ENCODE measurements at places on chromosomes 1 and 21.

DNA sequence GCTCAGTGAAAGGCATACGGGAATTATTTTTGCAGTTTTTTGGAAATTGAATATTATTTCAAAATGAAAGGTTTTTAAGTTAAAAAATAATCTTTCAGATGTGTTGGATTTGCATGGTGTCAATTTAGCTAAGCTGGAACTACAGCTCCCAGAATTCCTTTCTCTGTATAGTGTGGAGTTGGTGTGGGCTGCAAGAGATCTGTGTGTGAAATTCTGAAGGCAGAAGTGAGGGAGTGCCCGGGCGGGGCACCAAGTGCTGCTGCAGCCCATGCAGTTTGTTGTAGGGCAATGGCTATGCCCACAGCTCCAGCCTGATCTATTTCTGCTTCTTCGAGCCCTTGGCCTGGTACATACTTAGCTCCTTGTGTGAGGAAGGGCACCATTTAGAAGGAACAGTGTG lies 60.5 kb upstream of the CSF1 start:
- DNase-seq, result no peak

DNA sequence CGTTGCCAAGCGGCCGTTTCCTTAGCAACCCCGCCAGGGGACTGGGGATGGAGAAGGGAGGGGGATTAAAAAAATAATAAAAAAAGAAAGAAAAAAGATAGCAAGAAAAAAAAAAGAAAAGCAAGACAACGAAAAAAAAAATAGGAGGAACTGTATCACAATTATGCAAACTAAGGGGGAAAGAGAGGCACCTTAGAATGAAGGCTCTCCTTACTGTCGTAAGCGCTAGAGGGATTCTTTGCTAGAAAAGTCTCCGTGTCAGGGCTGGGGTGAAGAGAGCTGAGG lies 625 bp upstream of the NEGR1 start:
- DNase-seq, result no peak

- DNase-seq, result peak; percentile 83
Observed at GRCh38 chr1:25520446-25521061, 22.9 kb upstream of the LDLRAP1 start.

DNA sequence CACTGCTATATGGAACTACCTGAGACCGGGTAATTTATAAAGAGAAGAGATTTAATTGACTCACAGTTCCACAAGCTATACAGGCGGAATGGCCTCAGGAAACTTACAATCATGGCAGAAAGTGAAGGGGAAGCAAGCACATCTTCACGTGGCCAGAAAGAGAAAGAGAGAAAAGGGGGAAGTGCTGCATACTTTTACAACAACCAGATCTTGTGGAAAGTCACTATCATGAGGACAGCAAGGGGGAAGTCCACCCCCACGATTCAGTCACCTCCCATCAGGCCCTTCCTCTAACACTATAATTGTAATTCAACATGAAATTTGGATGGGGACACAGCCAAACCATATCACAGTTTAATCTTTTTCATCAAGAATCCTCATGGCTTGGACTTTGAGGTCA lies 339.2 kb upstream of the AJAP1 start:
- no peak for DNase-seq

DNA sequence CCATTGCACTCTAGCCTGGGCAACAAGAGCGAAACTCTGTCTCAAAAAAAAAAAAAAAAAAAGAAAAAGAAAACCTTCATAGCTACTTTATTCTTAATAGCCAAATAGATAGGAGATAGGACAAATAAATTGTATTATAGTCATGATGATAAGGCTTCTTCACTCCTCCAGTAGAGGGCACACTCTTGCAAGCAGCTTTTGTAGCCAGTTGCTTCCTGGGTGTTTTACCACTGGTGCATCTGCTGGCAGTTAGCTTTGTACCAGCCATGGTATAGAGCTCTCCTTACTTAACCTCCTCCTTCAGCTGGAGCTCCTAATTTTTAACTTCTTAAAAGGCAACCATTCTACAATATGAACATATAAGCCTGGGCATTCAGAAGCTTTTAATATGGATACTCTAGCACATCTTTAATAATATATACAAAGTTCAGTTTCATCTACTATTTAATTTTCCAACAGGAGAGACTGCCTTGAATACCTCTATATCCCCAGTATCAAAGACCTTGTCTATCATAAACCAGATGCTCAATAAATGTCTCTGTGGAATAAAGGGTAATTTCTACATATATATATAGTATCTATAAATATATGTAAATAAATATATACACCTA lies 35.8 kb downstream of the EVI5 start:
- DNase-seq, result peak; percentile 86

- peak; percentile 16 for DNase-seq
Observed at GRCh38 chr1:84997667-84998600, 1.0 kb upstream of the MCOLN2 start.

- no peak for DNase-seq
Observed at GRCh38 chr1:1213345-1214265, at the start of gene TNFRSF4. Gene TNFRSF4 (minus strand): TSS chr1:1214153. CDS start chr1:1214127, 26 bp downstream.

DNA sequence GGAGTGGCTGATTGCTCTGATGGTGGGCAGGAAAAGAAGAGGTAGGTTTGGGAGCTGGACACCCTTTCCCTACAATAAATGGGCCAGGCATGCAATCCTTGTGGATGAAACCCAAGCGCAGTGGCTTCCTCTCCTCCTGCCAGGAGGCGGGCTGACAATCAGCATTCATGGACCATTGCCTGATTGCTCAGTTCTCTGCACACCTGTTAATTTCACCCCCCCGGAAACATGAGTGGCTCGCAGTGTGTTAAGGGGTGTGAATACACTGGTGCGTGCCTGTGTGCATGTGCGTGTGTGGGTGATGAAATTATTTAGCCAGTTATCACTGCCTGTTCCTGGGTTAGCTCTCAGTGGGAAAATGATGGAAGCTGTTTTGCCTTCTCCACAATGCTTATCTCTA lies 310.7 kb downstream of the PCP4 start:
- no peak for DNase-seq

- no peak for DNase-seq
Observed at GRCh38 chr1:153546796-153547559, 1.4 kb upstream of the S100A4 start.

- DNase-seq, result no peak
Observed at GRCh38 chr1:56254130-56254529, 325.2 kb downstream of the PLPP3 start.

DNA sequence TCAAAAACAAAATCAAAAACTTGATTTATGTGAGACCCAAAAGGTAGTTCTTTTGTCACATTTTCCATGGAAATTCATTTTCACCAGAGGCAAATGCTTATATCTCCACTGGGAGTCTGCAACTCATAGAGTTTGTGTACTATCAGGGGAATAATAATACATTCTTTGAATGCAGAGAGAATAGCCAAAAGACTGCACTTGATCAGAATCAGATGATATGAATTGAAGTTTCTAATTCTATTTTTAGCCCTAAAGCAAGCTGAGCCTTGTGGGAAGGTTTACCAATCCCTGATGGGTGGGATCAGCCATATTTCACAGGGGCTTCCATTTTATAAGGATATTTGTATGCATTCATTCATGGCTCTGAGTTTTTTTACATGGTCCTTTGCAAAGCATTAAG lies 49.6 kb downstream of the TSEN15 start:
- DNase-seq, result no peak

GRCh38 chr1:151165281-151165737 lies 393 bp downstream of the LYSMD1 start:
- DNase-seq, result peak; percentile 60

- peak; percentile 65 for DNase-seq
Observed at GRCh38 chr1:54857746-54858561, 29.0 kb downstream of the DHCR24 start.

DNA sequence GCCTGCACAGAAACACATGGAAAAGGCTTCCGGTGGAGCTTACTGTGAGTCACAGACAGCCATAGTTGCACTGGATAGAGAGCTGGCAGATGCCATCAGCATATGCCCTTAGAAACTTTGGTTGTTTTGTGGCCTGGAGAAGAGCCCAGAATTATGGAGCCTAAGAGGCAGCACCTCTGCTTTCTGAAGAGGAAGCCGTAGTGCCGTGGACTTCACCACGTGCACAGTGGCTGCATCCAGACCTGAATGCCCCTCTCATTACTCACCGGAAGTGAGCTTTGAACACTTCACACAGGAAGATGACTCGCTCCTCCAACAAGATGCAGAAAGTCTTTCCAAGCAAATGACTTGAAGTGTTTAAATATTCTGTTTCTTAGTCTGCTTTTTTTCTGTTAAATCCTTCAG lies 28.4 kb downstream of the JUN start:
- DNase-seq, result peak; percentile 98

DNA sequence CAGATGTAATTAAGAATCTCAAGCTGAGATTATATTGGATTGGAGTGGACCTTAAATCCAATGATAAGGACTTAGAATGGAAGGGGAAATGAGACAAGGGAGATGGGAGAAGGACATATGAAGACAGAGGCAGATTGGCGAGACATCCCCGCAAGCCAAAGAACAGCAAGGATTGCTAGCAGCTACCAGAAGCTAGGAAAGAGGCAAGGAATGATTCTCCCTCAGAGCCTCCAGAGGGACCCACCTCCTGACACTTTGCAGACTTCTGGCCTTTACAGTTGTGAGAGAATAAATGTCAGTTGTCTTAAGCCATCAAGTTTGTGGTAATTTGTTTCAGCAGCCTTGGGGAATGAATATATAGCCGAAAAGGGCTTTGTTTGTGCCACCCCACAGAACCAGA lies 20.7 kb downstream of the METTL13 start:
- no peak for DNase-seq

GRCh38 chr1:94098585-94099111 lies 22.3 kb downstream of the ABCA4 start:
- DNase-seq, result no peak

DNA sequence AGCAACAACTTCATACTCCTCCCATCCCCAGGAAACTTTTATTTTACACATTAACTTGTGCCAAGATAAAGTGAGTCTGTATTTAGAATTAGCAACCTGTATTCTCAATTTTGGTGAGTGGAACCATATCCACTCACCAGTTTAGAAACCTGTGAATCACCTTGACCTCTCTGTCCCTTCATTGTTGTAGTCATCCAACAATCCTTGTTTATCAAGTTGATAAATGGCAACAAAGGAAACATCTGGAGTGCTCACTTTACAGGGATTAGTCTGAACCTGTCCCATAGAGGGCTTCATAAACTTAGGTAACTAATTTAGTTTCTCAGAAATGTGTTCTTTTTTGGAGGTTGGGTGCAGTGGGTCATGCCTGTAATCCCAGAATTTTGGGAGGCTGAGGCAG lies 3.9 kb upstream of the CLSPN start:
- DNase-seq, result no peak

DNA sequence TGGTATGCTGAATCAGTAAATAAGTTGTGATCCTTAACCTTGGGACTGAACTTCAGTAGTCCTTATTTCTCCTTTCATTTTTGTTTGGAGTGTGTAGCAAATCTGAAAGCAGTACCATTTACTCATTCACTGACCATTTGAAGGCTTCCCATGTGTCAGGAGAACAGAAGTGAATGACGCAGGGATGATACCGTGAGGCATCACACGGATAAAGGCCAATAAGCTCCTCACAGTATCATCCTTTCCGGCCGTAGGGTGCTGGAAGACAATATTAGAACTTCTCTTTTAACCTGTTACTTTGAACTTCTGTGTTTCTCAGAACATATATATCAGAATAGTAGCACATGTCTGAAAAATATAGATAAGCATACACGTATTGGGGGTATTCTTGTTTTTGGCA lies 21.3 kb downstream of the BACH1 start:
- DNase-seq, result no peak

DNA sequence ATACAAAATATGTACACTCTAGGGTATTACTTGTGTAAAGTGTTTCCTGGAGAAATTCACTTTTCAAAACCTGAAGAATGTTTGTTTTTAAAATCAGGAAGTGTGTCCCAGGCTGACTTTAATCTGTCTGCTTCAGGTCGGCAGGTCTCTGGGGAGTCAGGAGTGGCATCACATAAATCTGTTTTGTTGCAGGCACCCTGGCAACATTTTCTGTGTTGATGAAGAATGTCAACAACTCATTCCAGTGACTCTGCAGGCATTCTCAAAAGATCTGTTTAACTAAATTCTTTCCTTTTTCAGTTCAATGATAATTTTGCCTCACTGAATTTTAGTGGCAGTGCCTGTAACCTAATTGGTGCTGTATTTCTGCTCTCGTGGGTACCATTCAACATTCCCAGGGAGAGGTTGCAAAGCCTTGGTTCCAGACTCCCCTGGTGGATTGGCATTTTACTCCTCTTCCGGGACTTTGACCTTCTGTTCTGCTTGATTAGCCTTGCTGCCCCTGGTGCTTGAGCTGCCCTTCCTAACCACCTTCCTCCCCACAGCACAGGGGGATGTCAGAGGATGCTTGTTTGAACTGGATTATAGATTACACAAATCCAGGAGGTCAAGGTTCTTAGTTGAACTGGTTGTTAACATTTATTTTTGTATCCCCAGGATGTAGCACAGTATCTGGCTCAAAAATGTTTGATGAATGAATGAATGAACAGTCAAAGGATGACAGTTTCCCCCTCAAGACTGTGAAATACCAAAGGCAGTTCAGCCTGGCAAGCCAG lies 55.4 kb upstream of the LPGAT1 start:
- peak; percentile 31 for DNase-seq

- no peak for DNase-seq
Observed at GRCh38 chr1:4658643-4659628, 4.5 kb downstream of the AJAP1 start.

GRCh38 chr1:154157520-154158306 lies 2.8 kb upstream of the NUP210L start:
- peak; percentile 81 for DNase-seq

DNA sequence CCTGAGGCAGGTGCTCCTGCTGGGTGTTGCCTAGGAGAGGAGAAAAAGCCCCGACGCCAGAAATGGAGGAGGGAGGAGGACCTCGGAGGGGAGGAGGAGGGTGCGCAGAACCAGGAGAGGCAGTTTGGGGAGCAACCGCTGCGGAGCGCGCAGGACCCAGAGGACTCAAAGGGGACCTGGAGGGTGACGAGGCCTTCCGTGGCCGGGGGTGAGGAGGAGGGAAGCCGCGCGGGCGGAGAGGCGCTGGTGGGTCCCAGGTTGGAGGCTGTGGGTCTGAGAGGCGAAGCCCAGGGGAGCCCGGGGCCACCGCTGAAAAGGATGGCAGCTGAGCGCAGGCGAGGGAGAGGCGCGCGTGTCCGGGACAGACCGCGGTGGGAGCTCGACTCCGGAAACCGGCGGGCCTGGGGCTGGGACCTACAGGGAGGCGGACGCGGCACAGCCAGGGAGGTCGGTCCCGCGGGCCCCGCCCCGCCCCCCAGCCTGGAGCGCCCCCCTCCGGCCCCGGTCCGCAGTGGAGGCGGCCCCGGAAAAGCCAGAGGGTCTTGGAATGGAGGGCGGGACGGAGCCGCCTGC lies 15.1 kb downstream of the RNF223 start:
- no peak for DNase-seq

DNA sequence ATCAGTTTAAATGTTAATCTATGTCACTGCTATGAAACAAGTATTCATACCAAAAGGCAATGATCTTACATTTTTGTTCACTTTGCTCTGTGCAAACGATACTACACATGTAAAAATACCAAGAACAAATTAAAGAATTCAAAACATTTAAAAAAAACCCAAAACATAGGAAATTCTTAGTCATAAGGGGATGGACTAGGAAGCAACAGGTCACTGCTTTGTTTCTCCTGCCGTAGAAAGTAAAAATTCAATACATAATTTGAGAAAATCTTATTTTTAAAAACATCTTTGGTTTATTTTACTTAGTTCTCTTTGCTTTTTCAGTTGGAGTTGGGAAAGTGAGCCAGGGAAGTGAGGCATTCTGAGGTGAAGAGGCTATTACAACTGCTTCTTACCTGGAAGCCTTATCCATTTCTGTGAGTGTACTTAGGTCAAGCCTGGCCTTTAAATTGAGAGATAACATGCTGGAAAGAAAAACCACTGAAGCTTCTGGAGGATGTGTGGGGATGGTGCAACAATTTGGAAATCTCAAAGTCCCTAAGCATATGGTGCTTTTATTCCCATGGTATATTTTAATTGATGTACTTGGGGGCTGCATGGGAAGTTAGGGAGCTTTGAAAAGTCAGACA lies 183.5 kb downstream of the CDC42BPA start:
- DNase-seq, result peak; percentile 83
